Inflammatory macrophage (primary cell): ENCODE measurements at places on chromosomes 12 and 14.
A peak's percentile ranks its signal among the peaks of the same experiment; 100 is the strongest.

DNA sequence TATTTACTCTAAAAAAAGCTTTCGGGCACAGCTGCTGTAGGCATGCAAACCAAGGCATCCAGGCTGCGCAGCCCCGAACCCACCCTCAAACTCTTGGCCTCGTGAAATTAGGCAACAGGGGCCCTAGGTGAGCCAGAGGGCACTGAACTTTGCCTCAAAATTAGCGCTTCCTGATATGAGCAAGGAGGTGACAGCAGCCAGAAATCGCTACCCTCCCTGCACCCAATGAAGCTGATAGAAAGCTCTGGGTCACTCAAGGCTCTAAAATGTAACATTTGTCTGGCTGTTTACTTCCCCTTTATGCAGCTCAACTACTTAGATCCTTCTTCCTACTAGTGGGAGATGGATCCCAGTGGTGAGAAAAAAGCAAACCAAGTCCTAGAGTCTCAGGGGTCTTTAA lies 61.8 kb downstream of the PITPNM2 start:
- peak; percentile 65 for DNase-seq

GRCh38 chr12:82040987-82041743 lies 282.0 kb upstream of the PPFIA2 start:
- DNase-seq, result no peak

- no peak for DNase-seq
These were observed 1.2 kb downstream of the DUSP16 start for GRCh38 chr12:12561371-12562015.

GRCh38 chr12:86675197-86675596 lies 419.0 kb upstream of the MGAT4C start:
- DNase-seq, result no peak

GRCh38 chr12:130124605-130125244 lies 37.5 kb upstream of the FZD10 start:
- no peak for DNase-seq

- no peak for DNase-seq
These were observed 212.3 kb downstream of the TTC6 start for GRCh38 chr14:37807722-37808121.

- DNase-seq, result no peak
These were observed 27.0 kb upstream of the HIGD1C start for GRCh38 chr12:50925342-50925651.

GRCh38 chr14:37591311-37591940 lies 3.6 kb downstream of the FOXA1 start:
- DNase-seq, result no peak

DNA sequence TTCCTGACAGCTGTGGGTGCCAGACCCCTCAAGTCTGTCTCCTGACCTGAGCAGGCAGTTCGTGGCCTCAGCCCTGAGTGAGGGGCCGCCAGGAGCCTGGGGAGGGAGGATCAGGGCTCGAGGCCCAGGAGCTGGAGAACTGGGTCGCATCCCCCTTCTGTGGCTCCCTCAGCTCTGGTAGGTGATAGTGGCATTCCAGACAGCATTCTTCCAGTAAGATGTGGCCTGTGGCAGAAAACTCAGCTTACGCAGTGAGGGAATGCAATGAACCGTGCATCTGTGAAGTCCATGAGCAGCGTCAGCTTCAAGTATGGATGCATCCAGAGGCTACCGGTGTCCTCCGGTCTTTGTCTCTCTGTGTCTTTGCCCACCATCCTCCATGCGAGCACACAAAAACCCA lies 28.4 kb upstream of the FBRSL1 start:
- DNase-seq, result no peak
